ENCODE measurements at places on chromosomes 7 and 10.

GRCh38 chr7:33539198-33539597 is 366.1 kb upstream of the BMPER start:
- DNase-seq, result no peak

GRCh38 chr10:75358132-75358531 is 43.4 kb downstream of the ZNF503 start:
- no peak for DNase-seq

- DNase-seq, result no peak
Measured at GRCh38 chr7:138030679-138031351, 28.9 kb upstream of the CREB3L2 start.

DNA sequence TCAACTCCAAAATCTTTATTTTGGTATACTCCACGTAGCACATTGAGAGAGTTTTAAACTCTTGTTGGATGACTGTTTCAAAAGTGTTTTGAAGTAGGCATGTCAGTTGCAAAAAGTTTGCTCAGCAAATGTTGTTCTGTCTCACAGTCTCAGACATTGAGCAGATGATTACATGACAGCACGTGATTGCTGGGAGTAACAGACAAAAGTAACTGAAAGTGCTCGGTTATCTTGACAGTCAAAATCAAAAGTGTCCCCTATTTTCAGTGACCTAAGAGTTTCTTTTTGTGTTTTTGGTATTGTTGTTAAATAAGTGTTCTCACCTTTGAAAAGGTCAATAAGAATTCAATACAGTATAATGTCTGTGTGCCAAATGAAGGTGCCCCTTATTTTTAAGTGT is 84.3 kb downstream of the CFTR start:
- DNase-seq, result no peak

DNA sequence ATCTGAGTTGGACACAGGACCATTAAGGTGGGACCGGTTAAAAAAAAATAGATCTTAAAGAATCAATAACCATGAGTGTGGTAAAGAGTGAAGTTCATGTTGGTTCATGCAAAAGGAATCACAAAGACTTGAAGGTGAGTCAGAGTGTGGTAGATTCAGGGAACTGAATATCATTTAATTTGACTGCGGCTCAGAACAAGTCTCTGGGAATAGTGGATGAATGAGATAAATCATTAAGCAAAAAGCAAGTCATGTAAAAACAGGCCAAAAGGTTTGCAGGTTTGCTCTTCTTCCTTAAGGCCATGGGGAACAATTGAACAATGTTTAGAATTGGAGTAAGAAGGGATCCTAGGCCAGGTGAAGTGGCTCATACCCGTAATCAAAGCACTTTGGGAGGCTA is 385.8 kb downstream of the ETV1 start:
- no peak for DNase-seq

- no peak for DNase-seq
Measured at GRCh38 chr7:14095233-14095950, 105.9 kb upstream of the ETV1 start.

GRCh38 chr10:117610321-117610720 is 67.8 kb downstream of the EMX2 start:
- no peak for DNase-seq

DNA sequence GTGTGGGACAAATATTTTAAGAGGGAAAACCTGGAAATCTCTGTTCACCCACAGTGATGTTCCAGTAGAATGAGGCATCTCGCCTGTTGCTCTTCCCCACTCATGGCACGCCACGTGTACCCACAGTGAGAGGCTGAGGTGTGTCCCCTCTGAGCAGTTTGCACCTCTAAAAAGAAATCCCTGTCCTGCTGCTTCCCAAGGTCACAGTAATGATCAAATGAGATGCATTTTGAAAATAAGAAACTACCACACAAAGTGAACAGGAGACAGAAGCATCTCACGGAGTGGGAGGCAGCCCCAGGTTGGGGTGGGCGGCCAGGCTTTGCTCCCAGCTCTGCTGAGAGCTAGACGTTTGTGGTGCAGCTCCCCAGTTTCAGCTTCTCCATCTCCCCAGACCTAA is 12.4 kb upstream of the ZNF777 start:
- no peak for DNase-seq

- DNase-seq, result no peak
Measured at GRCh38 chr7:149799397-149800168, 26.2 kb upstream of the ZNF467 start.

- no peak for DNase-seq
Measured at GRCh38 chr7:51182636-51183166, 133.9 kb downstream of the COBL start.

GRCh38 chr10:102010961-102011360 is 45.0 kb downstream of the ARMH3 start:
- no peak for DNase-seq

- DNase-seq, result no peak
Measured at GRCh38 chr7:33922820-33923219, 17.5 kb downstream of the BMPER start.

DNA sequence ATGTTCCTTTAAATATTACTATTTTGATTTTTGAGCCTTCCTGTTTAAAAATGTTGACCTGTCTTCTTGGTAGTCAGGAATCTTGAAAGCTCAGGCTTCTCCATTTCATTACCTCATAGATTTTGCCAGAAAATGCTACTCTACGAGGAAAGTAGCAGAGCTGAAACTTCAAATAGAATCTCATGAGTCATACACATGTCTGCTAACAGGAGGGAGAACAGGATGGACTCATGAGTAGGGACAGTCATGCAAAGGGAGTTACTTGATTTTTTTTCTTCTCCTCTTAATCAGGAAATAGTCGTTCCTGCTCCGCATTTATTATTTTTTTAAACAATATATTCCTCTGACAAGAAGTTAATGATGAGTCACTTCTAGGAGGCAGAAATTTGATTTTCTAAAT is 37.0 kb upstream of the MINDY3 start:
- DNase-seq, result no peak

GRCh38 chr7:95089414-95090315 is 182.3 kb downstream of the PPP1R9A start:
- no peak for DNase-seq

DNA sequence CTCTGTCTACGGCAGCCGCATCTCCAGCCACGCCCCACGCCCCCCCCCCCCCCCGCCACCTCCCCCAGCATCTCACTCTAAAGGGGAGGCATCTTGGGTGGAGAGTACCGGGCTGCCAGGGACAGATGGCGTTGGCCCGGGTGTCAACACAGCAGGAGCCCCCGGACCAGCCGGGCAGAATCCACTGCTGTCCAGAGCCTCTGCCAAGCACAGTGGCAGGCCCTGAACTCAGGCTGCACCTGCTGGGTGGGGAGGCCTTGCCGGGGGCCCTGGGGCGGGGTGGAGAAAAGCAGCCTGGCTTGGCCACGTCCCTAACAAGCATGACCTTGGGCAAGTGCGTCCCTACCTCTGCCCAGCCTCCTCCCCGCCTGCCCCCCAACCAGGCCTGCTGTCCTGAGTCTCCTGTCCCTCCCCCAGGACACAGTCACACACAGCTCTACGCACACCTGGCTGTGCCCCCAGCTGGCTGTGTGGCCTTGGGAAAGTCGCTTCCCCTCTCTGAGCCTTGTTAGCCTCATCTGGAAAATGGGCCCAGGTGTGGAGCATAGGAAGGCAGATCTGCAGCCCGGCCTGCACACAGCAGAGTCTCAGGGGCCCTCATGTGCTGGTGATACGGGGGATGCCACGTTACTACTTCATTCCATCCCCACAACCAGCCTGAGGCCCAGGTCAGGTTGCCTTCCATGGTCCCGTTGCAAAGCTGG is 45.2 kb downstream of the MICALL2 start:
- no peak for DNase-seq

GRCh38 chr10:132517951-132518521 is 19.6 kb upstream of the INPP5A start:
- no peak for DNase-seq

DNA sequence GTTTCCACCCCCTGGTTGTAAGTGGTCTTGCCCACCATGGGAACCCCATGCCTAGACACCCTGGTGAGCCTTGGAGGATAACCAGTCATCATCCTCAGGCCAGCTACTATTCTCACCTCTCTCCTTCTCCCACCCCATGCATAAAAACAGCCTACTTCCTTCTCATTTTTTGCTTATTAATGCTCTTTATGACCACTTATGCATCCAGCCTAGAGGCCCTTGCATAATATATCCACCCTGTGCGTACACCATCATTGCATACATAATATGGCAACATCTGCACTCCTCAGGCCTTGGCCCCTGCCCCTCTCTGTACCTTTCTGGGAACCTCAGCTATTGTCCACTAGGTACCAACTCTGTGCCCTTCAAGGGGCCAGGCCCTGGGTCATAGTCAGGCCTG is 91.0 kb downstream of the CDH23 start:
- DNase-seq, result no peak

DNA sequence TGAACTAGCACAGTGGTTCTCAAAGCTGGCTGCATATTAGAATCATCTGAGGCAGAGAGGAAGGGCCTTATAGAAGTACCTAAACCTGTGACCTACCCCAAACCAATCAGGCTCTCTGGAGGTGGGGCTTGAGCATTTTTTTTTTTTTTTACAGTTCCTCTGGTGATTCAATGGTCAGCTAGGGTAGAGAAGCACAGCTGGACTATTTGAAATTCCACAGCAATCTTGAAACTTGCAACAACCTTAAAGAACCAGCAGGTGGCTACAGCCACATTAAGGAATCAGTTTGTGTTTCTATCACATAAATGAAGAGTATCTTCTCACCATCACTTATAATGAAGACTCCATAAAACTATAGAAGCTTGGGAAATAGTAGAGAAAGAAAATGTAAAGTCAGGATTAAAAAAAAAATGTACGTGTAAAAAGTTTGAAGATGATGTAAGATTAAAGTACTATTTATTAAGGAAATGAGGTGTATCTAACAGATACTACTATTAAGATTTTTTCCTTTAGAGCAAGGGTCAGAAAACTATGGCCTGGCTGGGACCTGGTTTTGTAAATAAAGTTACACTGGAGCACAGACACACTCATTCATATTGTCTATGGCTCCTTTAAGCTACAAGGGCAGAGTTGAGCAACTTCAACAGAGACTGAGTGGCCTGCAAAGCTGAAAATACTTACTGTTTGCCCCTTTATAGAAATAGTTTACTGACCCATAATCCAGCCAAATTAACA is 3.8 kb downstream of the RTKN2 start:
- DNase-seq, result no peak

GRCh38 chr7:33810356-33810755 is 95.0 kb upstream of the BMPER start:
- no peak for DNase-seq

DNA sequence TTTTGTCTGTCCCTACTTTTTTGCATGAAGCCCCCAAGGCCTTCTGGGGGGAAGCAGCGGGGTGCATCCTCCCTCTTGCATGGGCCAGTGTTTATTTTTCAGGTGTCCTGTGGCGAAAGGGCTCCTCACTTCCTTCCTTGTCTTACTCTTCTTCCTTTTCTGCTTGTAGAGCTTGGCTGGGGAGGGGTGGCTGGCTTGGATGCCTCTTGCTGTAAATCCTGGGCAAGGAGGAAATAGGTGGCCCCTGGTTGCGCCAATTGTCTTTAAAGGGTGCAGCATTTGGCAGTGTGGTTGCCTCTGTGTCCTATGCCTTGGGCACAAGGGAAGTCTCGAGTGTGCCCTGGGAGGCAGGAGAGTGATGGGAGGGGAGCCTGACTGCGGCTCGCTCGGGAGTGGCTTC is 95.0 kb downstream of the SH2D4B start:
- DNase-seq, result no peak

DNA sequence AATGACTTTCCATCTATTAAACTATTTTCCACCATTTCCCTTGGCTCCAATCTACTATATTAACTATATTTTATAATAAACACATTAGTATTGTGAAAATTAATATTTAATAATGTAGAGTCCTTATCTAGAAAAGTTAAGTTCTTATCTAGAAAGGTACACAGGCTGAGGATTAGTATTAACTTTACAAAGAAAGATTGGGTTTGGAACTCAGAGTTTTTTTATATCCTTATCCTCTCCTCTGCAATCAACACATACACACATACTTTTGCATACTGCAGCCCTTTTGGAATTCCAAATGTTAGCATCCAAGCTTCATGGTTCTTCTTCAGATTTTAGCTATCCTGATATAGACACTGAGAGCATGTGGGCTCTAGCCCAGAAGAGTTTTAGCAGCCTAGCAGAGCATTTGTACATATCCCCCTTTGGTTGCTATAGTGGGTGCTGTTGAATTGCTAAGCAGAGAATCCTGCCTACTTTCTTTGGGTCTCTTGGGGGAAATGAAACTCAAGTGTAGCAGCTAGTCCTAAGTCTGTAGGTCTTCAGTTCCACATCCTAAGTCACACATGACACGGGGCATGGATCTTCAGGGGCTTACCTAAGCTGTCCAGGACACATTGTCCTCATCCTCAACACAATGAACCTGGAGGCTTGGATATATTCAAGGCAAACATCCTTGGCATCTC is 874.6 kb downstream of the LRMDA start:
- DNase-seq, result no peak

DNA sequence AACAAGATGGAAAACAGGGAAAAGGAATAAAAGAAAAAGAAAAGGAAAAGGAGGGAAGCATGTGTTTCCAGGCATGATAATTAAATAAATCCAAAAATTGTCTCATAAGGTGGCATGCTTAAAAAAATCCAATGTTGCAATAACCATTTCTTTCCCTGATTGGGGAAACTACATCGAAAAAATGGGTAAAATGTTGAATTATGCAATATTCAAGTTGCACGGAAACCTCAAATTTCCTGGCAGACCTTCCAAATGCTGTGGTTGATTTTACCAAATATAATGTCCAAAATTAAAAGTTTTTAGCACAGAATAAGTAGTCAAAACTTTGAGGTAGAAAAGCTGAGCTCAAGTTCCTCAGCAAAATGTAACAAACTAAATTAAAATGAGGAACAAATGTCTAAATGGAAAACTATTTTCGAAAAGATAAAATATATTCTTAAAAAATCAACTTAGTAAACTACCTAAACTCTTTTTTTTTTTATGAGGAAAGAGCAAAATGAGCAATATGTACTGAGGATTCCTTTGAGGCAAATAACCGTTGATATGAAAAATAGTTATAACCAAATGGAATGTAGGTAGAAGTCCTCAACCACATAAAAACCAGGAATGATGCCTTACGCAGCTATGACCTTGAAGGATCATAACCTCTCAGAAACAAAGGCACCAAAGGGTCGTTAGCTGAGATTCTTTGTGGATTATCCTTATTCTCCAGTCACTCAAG is 52.6 kb downstream of the MACC1 start:
- no peak for DNase-seq

All from cortex of kidney (tissue), 1 donor.